ENCODE measurements at places on chromosomes 12 and 14. TPM values are rescaled to one million over a fixed set of nuclear protein-coding genes. Genes with fewer than 3 reads are reported as not detected.

The TAS2R42 gene
- not detected for total RNA-seq

The PPP1R1A gene
- 8.8 TPM for total RNA-seq

The RESF1 gene
- total RNA-seq = 77.7 TPM

The AQP2 gene
- total RNA-seq = not detected

The FGF6 gene
- total RNA-seq = 1.8 TPM

The ADCY6 gene
- total RNA-seq = 50.1 TPM

The PPP4R4 gene
- total RNA-seq = 10.0 TPM

The EIF2B1 gene
- 97.0 TPM for total RNA-seq

The SAMD15 gene
- 4.7 TPM for total RNA-seq

The EEA1 gene
- total RNA-seq = 31.1 TPM

The CMTM5 gene
- 5.9 TPM for total RNA-seq

The ADCY4 gene
- total RNA-seq = 13.0 TPM

The P2RX2 gene
- not detected for total RNA-seq

The ANKS1B gene
- 83.8 TPM for total RNA-seq

All from camera-type eye (tissue), 1 donor.